ENCODE measurements at places on chromosomes 2 and 18.

- DNase-seq = no peak
Measured at GRCh38 chr18:63895190-63895589, 7.7 kb downstream of the SERPINB2 start.

- DNase-seq = no peak
Measured at GRCh38 chr2:74457129-74457548, 1.1 kb upstream of the WBP1 start.

GRCh38 chr2:46550686-46551404 lies 71.5 kb downstream of the TMEM247 start:
- no peak for DNase-seq

DNA sequence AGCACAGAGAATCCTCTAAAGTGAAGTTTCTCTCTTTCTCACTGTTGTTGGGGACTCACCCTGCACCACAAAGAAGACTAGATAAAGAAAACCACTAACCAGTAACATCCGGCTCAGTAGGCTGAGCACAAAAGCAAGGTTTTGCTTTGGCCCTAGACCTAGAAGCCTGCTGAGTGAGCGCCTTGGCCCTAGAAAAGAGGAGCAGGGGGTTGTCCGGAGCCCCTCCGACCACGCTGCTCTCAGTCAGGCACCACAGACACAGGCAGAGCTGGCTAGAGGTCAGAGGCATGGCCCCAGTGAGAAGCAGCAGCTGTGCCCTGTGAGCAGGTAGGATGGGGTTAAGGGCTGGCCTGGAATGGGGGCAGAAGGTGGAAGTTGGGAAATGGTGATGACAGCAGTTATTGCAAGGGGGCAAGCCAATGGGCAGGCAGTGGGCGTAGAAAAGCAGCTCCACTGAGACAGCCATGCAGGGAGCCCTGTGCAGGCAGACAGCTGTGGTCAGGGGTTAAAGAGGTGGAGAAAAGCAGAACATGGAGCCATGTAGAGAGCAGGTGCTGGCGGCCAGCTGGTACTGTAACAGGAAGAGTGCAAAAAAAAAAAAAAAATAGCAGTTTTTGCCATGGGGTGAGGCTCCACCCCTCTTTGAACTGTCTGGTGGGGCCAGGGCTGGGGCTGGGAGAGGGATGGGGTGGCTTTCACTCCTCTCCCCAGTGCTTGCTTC lies 36.9 kb upstream of the SLC14A1 start:
- no peak for DNase-seq

GRCh38 chr2:70730730-70731129 lies 37.3 kb downstream of the ADD2 start:
- no peak for DNase-seq

GRCh38 chr18:10379522-10379921 lies 74.9 kb upstream of the APCDD1 start:
- no peak for DNase-seq

GRCh38 chr18:36207303-36207702 lies 20.0 kb downstream of the MOCOS start:
- DNase-seq = no peak

Measured in adrenal gland (tissue), 19 donors.